ENCODE measurements at places on chromosomes 13 and 19. TPM values are rescaled to one million over a fixed set of nuclear protein-coding genes. Genes with fewer than 3 reads are reported as not detected.

- DNase-seq, result no peak
Measured at GRCh38 chr19:54492568-54492967, 10.1 kb upstream of the LAIR2 start.

DNA sequence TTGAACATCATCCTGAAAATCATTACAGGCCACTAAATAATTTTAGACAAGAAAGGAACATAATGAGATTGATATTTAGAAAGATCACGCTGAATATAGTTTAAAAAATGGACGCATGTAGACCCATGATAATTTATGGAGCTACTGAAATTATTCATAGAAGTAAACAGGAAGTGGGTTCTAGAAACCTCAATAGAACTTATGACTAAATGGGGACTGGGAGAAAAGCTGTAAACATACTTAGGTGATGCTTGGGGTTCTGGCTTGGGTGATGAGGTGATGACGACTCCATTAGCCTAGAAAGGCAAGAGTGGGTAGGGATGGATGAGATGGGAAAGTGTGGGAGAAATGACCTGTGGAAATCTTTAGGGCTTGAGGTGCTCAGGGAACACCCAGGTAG lies 484.0 kb downstream of the MYO16 start:
- no peak for DNase-seq

GRCh38 chr19:1038978-1039645 lies 795 bp upstream of the ABCA7 start:
- DNase-seq, result no peak

DNA sequence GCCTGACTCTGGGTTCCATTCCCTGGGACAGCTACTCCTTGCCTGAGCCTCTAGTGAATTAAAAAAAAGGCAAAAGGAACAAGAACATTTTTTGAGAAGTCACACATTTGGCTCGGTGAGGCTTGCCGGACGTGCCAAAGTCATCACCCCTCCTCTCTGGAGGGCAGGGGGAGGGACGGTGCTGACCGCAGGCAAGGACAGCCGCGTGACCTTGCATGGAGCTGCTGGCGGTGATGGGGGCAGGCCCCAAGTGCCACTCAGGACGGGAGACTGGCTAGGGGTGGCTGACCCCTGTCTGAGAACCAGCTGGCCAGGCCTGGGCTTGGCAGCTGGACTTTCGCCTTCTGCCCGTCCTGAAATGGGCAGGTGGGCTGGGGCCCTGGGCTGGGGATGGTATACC lies 26.4 kb downstream of the MAP2K2 start:
- DNase-seq, result no peak

DNA sequence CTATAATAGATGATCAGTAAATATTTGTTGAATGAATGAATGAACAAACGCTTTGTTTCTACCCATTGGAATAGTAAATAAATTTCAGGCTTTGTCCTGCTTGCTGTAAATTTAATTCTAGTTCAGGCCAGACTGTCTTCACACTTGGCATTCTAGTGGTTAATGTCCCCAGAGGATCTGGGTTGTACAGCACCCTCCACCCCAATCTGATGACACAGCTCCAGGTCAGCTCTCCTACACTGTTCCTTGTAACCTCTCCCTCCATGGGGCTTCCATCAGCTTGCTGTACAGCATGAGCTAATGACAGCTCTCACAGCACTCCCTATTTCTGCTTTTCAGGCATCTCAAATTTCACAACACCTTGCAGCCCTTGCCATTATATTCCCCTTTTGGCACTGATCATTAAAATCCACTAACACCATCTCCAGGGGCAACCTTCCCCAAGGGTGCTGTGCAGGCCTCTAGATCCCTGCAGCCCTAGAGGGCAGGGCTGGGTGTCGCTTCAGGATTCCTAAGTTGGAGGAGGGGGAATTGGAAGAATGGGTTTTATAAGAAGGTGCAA lies 12.7 kb upstream of the KL start:
- no peak for DNase-seq

Gene CLEC4G
- total RNA-seq, result 2.9 TPM

Gene PEG3
- total RNA-seq, result 223 TPM

Gene ZNF492
- total RNA-seq, result 0.52 TPM

Gene KIR2DL1
- total RNA-seq, result not detected

Gene LCP1
- 7.5 TPM for total RNA-seq

Data from dorsolateral prefrontal cortex (tissue), 122 donors.